ENCODE measurements at places on chromosomes 7 and 10.

GRCh38 chr7:131015657-131015958 is 281.6 kb upstream of the KLF14 start:
- no peak for DNase-seq

GRCh38 chr10:44949915-44950314 is 9.7 kb upstream of the RASSF4 start:
- no peak for DNase-seq

DNA sequence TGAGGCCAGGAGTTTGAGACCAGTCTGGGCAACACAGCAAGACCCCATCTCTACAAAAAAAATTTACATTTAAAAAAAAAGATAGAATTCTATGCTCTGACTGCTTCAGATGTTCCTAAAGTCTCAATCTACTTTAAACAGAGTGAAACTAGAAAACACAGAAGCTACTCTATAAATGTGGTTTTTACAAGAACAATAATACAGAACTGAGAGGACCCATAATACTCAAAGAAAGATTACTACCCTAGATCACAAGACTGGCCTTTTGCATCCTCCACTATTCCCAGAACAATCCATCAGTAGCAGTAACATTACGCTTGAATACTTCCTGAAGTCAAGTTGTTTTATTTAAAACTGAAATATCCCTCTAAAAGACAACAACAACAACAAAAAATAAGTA is 119.4 kb downstream of the ZFAND4 start:
- no peak for DNase-seq

- no peak for DNase-seq
Measured at GRCh38 chr10:62638062-62638477, 166.4 kb upstream of the ADO start.

DNA sequence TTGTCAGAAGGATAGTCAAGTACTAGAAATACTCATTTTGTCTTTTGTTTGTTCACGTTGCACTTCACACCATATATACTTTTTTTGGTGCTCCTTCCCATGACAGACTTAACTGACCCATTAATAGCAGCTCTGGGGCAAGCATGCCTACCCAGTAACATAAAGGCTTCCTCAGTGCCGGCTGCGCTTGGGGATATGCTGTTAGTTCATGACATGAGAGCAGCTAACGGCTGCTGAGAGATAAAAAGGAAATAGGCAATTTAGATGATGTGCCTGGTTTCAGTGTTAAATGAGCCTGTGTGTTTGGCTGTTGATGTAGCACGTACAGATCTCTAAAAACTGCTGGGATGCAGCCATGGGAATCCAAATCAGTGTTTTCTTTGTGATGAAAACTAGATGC is 86.4 kb downstream of the TAX1BP1 start:
- DNase-seq = no peak

GRCh38 chr7:74173866-74174605 is at the start of gene EIF4H:
EIF4H (plus strand) TSS chr7:74174356; CDS start chr7:74174384, 28 bp downstream.
- peak; percentile 92 for DNase-seq

DNA sequence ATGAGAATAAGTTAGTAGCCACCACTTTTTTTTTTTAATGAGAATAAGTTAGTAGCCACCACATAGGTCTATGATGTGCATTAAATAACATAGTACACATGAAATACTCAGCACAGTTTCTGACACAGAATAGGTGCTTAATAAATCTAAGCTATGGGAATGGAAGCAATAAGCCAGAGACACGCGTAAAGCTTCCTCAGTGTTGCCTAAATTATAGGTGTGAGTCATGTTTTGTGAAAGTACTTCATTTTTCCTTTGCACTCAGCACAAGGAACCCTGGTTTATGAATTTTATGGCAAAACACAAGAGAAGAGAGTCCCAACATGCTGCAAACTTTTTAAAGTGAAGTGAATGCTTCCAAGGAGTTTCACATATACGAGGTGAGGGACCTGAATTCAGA is 267.4 kb downstream of the RNLS start:
- no peak for DNase-seq

GRCh38 chr7:98252425-98253054 is 508 bp upstream of the TECPR1 start:
- DNase-seq = no peak

- no peak for DNase-seq
Measured at GRCh38 chr10:8726084-8726778, 671.7 kb downstream of the GATA3 start.

- no peak for DNase-seq
Measured at GRCh38 chr7:98913026-98913425, 34.7 kb downstream of the TRRAP start.
